Esophagus squamous epithelium (tissue), 5 donors: ENCODE measurements at places on chromosomes 7 and 10.

- no peak for DNase-seq
These were observed 456 bp upstream of the DLD start for GRCh38 chr7:107890493-107890961.

DNA sequence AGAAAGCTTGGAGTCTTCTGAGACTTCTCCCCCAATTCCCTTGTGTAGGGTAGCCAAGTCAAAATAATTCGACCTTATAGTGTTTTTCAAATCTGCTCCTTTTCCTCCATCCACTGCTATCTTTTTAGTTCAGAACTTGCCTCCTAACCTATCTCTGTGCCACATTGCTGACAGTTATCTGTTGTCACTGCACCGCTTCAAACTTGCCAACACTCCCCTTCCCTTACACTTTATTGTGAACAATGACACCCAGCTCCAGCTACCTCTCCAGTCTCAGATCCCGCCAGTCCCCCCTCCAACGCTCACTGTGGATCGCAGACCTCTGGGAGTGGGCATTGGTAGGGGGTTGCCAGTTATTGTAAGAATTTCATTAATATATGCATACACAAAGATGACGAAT is 16.3 kb upstream of the HPS1 start:
- no peak for DNase-seq

DNA sequence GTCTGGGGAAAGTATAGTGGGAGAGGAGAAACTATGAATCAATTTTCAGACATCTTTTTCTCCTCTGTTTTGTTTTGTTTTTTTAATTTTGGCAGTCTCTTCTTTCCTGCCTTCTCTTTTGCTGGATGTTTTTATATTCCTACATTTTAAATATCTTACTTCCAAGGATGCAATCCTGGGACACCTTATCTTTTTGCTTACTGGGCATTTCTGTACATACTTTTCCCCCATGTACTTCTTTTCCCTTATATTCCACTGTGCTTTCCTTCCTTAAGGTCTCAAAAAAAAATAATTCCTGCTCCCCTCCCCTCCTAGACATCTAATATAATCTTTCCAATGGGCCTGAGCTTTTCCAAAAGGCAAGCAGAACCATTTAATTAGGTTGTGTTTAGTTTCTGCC is 701.1 kb downstream of the NRG3 start:
- no peak for DNase-seq

DNA sequence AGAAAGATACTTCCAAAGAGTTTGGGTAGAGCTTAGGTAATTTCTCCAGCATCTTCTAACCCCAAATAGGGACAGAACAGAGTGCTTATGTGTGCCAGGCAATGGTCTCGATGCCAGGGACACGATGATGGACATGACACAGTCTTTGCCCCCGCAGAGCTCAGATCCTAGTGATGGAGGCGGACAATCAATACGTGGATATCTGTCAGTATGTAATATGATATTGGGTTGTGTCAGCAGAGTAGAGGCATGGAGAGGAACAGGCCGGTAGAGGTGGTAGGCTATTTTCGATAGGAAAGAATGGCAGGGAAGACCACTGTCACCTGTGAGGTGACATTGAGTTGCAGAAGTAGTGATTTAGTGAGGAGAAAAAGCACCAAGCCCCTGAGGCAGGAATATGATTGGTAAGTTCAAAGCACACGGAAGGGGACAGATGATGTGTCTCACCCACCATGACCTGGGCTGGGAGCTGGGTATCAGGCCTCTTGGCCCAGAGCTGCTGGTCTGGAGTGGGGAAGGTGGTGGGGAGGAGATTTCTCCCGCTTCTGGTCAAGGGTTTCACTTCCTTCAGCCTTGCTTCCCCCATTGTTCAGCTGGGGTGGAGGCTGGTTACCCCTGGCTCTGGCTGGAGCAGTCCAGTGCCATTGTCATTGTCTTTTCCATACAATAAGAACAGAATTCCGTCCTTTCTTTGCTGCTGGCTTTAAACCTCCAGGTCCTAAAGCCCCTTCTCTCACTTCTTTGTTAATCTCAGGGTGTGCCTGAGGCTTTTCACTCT is 36.0 kb upstream of the SRGN start:
- no peak for DNase-seq

GRCh38 chr7:151123822-151124464 is 37.7 kb downstream of the AGAP3 start:
- DNase-seq, result peak; percentile 17

- no peak for DNase-seq
These were observed 8.4 kb upstream of the LYZL1 start for GRCh38 chr10:29280488-29280840.

- no peak for DNase-seq
These were observed 51.0 kb downstream of the GRID1 start for GRCh38 chr10:86315549-86315942.

- DNase-seq, result no peak
These were observed 48.3 kb upstream of the ZNF32 start for GRCh38 chr10:43696909-43697483.

- no peak for DNase-seq
These were observed 265.9 kb upstream of the NRP1 start for GRCh38 chr10:33600381-33600780.

GRCh38 chr10:104309980-104310978 is 28.0 kb downstream of the ITPRIP start:
- no peak for DNase-seq

DNA sequence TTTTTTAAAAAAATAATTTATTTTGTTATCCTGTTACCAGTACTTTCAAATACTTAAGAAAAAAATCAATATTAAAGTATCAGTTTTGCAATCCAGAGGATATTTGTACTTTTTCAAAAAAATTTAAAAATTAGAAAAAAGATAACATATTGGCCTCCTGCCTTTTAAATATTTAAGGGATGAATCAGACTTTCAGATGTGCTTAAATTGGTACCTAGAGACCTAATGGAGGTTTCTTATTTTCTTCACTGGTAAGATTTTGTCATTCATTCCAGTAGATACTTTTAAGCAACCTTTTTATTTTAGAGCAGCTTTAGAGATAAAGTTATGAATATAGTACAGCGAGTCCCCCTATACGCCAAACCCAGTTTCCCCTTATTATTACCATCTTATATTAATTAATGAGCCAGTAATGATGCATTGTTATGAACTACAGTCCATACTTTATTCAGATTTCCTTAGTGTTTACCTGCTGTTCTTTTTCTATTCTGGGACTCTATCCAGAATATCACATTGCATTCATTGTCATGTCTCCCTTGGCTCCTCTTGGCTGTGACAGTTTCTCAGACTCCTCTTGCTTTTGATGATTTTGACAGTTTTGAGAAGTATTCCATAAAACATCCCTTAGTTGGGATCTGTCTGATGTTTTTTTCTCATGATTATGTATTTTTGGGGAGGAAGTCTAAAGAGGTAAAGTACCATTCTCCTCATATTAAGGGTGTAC is 34.2 kb downstream of the BICC1 start:
- DNase-seq, result no peak

- no peak for DNase-seq
These were observed 38.4 kb upstream of the AQP1 start for GRCh38 chr7:30873207-30873606.

DNA sequence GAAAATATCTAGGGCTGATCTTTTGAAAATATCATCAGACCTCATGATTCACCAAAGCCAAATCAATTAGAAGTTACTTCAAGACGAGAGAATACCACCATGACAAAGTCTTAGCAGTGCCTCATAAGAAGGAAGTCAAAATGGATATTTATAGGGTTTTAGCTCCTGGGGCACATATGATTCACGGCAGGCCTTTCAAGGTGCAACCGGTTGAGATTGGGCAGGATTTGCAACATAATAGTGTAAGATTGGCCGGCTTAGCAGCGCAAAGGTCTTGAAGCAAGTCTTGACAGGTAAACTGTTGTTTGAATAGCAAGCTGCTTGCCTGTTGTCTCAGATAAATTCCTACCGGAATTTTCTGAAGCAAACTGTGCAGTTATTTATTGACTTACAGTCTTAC is 17.5 kb downstream of the ADRB1 start:
- DNase-seq, result no peak

DNA sequence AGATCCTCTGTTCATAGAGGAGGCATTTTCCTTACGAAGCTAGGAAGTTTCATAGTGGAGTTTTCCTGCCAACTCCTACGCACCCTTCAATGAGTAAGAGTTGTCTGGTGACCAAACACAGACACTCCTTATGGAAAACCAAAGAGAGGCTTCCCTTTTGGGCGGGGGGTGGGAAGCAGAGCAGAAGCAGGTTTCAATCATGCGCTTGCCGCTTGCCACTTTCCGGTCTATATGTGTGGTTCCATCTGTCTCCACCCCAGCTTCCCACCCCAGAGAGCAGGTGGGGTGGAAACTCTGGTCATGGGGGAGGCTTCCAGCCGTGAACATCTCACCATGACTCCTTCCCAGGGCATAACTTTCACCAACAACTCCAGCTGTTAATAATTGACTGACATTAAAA is 68.8 kb upstream of the GRB10 start:
- no peak for DNase-seq

- DNase-seq, result no peak
These were observed 95.5 kb upstream of the KCNIP2 start for GRCh38 chr10:101939008-101939648.

DNA sequence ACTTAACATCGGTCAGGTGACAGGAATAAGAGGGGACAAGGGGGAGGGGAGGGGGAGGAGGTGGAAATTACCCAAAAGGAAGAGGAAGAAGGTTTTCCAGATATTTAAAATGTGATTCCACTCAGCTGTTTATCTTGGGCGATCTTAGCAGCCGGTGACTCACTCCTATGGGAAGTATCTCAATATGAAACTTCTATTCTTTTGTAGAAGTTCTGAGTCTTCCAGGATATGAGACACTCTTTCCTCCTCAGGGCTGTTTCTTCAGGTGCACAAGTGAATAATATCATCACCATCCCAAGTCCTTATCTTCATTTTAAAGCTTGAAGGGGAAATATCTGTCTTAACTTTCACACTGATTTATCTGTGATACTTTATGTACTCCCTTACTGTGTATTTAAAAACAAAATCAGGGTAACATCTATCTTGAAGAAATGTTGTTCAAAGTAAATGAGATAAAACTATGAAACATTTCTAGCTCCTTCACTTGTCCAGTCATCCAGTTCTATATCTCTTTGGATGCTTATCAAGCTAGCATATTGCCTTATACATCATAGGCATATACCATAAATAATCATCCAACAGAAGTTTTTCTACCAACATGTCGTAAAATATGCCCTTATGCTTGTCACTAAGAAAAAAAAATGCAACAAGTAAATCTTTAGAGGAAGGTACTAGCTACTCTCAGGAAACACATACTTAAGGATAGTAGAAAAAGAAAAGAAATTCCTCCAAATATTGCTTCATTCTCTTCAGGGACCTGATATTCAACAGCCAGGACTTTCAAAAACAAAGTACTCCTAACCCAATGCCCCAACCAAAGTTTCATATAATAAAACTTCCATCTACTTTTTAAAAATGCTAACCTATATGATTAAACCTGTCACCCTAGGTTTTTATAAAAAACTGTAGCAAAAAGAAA is 13.7 kb downstream of the DOCK4 start:
- DNase-seq, result no peak

DNA sequence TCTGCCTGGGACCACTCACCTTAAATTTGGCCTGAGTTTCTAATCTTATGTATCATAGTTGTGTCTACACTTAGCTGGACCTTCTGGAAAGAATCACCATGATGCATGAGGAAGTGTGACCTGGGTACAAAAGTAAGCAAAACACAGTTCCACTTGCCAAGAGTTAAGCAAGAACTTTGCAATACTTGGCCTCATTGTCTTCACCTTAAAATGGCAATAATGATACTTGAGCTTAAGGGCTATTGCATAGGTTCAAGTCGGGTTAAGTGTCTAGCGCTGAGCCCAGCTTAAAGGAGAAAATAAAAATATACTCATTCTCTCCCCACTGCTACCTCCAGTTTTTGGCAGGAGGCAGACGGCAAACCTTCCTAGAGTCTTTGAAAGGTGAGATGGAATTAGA is 133.9 kb upstream of the BMPER start:
- no peak for DNase-seq

DNA sequence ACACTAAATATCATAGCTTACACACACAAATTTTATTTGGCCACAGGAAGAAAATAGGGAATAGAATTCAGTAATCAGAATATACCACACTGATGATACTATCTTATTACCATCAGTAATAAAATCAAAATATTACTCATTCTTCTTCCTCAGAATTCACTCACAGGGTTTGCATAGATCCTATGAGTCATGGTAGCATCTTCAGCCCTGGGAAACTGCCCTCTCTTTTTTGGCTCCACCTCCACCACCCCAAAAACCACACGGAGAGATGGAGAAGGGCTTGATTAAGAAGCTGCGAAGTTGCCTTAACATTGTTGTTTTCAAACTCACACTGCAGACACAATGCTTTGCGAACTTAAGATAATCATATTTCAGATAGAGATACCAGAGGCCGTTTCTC is 154.1 kb upstream of the AHR start:
- DNase-seq, result no peak

GRCh38 chr7:6307762-6308161 is 35.3 kb upstream of the CYTH3 start:
- DNase-seq, result no peak

- no peak for DNase-seq
These were observed 412.7 kb upstream of the ANKRD30A start for GRCh38 chr10:36712695-36713094.

GRCh38 chr7:17153536-17153935 is 144.9 kb upstream of the AHR start:
- no peak for DNase-seq

GRCh38 chr7:8125680-8126444 is 136.1 kb downstream of the ICA1 start:
- peak; percentile 5 for DNase-seq

GRCh38 chr10:4701016-4701415 is 125.0 kb upstream of the AKR1E2 start:
- no peak for DNase-seq

DNA sequence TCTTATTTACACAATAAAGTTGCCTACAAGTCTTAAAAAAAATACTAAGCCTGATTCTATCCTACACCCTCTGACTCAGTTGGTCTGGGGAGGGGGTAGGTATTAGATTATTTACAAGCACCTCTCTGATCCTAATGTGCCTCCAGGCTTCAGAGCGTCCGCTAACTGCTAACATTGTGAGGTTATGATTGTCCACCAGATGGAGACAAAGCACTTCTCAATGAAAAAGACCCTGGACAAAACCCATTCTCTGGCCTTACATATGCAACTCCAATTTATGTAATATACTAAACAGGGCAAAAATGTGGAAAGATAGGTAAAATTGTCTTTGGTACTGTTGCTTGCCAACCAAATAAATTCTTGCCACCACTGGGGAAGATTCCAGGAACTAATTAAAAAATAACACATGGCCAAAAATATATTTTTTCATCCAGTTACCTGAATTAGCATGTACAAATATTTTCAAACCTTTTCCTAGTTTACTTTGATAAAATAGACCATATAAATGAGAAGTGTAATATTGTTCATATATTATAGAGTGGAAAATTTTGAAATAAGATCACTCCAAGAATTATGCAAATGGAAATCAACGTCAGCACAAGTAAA is 92.4 kb downstream of the KIF20B start:
- no peak for DNase-seq

- no peak for DNase-seq
These were observed 13.0 kb downstream of the MCMBP start for GRCh38 chr10:119859420-119860258.

DNA sequence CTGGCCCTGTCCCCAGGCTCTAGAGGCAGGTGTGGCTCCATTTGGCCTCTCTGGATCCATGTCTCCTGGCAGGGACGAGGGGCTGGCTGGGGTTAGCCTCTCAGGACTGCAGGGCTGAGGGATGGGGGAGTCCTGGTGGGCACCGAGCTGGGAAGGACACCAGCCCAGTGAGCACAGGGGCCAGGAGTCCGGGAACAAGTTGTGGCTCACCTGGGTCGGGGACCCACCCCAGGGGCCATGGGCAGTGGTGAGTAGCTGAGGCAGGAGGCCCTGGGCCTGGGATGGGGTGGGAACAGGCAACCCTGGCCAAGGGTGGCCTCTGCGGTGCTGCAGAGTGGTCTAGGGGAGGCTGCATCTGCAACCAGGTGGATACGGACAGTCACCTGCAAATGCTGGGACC is 24.1 kb downstream of the ANTXRL start:
- DNase-seq, result no peak
